Hypothalamus (tissue), 51 donors: ENCODE measurements at places on chromosomes 3 and 15.
A peak's percentile ranks its signal among the peaks of the same experiment; 100 is the strongest.

GRCh38 chr3:182909318-182910040 is 70.9 kb downstream of the DCUN1D1 start:
- no peak for DNase-seq

DNA sequence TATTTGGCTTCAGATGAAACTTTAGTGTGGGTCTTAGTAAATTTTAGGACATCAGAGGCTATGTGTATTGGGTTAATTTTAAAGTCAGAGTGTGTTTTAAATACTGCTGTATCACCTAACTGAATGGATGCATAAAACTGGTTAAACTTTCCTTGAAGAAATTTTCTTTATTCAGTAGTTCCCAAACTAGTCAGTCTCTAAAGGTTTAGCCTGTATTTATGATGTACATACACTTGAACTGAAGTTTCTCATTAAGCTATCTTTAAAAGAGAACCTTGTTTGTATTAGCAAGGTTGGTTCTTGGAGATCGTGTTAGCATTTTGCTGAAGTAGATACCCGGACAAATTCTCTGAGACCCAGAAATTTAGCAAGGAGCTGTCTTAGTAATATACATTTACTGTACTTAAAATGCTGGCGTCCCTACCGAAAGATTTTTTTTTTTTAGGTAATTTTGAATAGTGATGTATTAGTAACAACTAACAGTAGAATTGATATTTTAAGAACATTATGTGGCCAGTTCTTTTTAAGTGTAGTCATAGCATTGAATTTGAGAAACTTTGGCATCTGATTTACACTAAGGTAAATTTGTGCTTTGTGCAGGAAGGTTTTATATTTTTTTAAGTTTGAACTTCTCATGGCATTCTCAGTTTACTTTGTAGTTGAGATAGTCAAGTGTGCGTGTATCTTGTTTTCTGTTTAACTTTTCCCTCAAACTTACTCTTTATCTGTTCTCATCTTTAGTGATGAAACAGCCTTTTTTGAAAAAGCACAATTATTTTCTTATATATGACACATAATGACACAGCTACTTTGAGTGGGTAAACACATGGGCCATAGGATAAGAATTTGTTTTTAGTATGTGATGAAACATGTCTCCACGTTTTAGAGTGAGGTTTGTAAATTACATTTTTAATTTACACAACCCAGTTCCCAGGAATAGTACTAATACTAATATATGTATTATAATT is 2.9 kb downstream of the DIPK2A start:
- DNase-seq, result no peak

DNA sequence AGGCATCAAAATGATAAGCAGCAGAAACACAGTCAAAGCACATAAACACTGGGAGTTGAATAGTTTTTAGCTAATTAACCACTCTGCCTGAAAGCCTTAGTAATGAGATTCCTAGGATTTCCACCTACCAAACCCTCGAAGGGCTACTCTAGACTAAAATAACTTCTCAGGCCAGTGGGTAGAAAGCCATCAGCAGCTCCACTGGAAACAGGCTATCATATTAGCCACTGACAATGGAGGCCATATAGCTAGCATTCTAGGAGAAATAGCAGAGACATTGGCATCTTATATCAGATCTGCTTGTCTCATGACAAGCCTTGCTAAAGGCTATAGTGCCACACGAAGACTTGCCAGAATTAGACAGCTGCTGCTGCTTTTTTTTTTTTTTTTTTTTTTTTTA is 4.5 kb upstream of the CAPN3 start:
- no peak for DNase-seq

- DNase-seq, result no peak
Observed at GRCh38 chr15:78324144-78324543, 16.0 kb upstream of the CRABP1 start.

DNA sequence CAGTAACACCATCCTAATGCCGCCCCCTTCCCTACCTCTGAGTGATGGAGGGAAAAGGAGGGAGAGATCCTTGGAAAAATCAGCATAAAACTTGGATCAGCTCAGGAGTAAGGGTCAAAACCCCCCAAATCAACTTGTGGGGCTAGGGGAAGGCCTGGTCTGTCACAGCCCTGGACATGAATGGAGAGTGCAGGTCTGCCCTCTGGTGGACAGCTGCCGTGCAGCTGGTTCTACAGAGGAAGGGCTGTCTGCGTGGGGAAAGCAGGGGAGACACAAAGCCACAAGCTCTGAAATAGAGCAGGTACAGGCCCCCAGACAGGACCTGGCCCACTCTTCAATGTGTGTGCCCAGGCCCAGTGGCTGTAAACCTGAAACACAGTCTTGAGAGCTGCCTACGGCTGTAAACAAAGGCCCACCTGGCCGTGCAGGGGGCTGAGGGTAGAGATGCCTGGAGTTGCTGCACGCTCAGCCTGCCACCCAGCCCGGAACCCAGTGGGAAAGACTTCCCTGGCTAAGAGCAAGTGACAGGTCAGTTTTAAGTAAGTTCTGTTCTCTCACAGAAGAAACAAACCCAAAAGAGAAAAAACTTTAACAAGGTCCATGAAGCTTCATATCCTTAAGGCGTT is 16.4 kb downstream of the CLK3 start:
- DNase-seq, result peak; percentile 63

- DNase-seq, result no peak
Observed at GRCh38 chr3:128740621-128741020, 14.6 kb downstream of the RAB7A start.

DNA sequence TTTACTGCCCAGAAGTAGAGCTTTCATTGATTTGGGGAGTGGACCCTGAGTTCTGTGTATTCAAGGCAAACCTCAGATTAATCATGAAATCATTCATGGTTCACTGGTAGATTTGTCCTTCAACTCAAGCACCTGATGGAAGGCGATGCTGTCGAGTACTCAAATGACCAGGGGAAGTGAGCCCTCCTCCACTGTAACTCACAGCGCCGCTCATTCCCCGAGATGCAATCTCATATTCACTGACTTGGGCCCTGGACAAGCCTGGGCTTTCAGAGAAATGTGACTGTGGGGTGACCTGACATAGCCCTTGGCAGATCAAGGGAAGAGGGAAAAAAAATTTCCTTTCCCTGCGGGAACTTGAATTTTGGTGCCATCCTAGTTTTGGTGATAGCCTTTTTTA is 156.7 kb upstream of the BHLHE40 start:
- no peak for DNase-seq

DNA sequence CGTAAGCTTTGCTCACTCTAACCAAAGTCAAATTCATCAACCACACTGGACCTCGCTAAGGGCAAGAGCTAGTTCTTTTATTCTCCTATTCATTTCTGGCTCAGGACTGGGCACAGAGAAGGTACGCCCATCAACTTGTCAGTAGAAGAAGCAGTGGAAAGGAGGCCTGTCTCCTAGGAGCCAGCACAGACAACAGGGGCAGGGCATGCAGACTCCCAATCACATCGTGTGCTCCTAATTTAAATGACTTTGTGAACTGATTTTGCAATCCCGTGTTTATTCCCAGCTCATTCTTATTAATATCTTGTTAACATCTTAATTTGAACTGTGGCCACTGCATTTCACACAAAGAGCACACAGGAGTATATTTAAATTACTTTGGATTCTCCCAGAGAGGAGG is 161.1 kb upstream of the BCL6 start:
- DNase-seq, result no peak

GRCh38 chr15:88131937-88132336 is 124.6 kb downstream of the NTRK3 start:
- DNase-seq, result no peak
